ENCODE measurements at places on chromosomes 16 and 17. TPM values are rescaled to one million over a fixed set of nuclear protein-coding genes. Genes with fewer than 3 reads are reported as not detected.

DNA sequence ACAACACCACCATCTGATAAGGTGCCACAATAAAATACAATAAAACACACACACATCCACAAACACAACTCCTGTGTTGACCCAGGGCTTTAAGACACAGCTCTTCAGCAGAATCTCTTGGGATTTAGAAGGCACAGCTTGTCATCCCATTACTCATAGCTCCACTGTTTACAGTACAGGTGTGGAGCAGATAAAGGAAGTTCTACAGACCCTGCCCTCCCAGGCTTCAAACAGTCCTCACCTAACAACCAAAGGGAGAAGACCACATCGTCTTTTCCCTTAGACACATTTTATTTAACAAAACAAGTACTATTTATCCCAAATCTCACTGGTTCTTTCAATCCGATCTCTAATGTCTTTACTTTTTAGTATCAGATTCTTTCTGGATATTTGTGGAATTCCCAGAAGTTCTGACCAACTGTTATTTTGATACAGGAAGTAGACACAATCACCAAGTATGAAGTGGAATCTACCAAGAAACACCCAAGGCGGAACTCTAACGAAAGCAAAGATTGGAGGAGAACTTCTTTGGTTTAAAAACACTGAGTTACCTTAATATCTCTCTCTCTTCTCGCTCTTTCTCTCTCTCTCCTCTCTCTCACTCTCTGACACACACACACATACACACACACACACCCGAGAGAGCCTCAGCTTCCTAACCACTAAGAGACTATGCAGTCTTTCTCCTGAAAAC, 46.1 kb downstream of the CYTH1 start:
- no peak for DNase-seq

GRCh38 chr16:47375423-47375822, 85.4 kb downstream of the ITFG1 start:
- DNase-seq, result no peak

DNA sequence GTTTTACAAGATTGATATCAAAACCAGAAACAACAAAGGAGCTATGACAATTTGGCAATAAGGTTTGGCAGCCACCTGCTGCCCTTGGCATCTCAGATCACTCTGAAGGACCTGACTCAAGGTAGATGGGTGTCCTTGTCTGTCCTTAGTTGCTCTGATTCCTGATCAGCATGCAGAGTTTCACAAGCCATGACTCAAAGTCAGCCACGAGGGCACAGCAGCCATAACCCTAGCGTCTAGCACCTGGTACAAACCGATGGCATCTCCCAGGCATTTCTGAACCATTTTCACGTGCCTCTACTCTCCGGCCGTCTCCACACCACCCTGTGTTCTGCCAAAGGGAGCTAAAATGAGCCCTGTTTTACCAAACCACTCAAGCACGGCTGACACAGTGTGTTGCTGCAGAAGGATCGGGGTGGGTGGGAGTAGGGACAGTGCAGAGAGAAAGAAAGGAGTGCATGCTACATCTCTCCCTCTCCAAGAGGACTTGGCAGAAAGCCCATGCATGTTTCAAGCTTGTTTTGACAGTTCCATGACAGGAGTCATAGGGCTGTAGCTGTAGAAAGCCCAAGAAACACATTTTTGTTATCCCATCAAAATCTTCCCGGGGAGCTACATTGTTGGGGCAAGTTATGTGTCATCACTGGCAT, 297.3 kb downstream of the ABCC12 start:
- DNase-seq, result no peak

DNA sequence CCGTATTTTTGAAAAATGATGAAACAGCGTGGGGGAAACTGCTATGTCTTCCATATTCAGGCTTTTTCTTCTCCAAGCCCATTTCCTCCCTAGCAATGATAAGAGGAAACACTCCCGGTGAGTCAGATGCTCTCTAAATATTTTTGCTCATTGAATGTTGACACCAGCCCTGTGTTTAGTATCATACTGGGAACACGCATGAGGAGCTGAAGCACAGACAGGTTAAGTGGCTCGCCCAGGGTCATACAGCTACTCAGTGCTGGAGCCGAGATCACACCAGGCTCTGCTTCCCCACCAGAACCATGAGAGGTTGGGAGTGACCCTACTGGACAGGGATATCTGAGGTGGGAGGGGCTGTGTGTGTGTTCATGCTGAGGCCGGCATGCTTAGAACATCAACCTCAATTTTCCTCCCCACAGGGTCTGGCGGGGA, 37.8 kb upstream of the ADGRG1 start:
- DNase-seq, result no peak

DNA sequence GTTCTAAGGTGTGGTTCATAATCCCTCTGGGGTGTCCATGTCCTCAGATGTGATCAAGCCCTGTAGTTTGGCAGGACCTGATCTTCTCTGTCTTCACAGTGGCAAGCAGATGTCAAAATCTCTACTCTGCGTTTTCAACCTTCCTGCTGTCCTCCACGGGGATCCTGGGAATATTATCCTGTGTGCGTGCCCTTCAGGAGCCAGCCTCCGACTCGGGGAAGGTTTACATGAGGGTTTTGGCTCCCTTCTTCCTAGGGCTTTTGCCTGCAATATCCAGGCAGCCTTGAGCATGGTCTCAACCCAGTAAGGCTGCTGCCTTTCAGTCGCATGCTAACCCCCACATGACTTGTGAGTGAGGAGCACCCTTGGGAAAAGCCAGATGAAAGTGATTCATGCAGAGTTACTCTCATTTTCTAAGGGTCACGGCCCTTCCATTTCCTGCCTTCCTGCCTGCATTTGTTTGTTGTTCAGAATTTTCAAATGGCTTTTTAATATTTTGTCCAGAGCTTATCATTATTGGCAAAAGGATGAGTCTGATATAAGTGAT, 202.2 kb upstream of the CHMP6 start:
- no peak for DNase-seq

GRCh38 chr17:45639297-45639849, 144.7 kb upstream of the CRHR1 start:
- no peak for DNase-seq

- no peak for DNase-seq
Observed at GRCh38 chr16:11949527-11949926, 7.7 kb upstream of the NPIPB2 start.

DNA sequence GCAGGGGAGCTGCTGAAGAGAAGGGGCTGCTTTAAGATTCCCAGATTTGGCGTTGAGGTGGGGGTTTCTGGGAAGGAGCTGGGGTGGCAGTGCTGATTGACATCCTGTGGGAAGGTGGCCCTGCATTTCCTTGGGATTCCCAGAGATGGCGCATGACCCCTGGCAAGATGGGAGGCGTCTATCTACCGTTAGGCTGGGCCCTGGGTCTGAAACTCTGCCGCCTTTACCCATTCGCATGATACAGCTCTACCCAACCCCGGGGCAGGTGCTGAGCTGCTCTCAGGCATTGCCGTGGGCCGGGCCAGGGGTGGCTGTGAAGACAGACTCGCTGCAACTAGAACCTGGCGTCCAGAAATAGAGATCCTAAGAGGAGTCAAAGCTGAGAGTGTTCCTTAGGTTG, 9.9 kb upstream of the MVD start:
- DNase-seq, result no peak

DNA sequence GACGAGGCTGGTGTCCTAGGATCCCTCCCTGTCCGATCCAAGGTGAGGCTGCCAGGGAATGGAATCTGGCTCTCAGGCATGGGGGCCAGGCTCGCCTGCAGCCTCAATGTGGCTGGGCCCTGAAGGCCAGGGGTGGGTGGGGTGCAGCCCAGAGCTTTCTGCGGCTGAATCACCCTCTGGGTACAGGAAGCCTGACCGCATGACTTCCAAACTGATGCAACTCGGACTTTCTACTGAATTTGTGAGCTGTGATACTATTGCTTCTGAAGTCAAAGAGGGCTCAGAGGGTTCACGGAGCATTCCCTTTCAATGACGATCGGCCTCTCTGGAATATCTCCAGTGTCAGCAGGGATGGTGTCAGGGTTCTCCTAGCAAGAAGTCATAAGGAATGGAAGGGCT, 123.7 kb downstream of the METRNL start:
- DNase-seq, result peak; percentile 56

DNA sequence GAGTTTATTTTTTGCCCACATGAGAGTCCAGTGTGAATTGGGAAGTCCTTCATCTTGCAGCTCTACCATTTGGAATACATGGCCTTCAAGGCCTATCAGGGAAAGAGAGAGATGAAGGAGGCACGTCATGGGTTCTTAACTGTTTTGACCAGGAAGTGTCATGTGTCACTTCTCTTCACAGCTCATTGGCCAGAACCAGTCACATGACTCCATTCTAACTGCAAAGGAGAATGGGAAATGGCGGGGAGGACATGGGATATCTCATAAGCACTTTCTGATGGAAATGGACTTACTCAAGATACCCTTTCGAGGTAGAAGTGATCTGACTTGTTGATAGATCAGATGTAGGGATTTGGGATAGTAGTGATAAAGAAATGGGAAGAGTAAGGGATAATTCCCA, 57.9 kb upstream of the CES5A start:
- DNase-seq, result no peak

- no peak for DNase-seq
Observed at GRCh38 chr16:53566552-53567245, 63.7 kb upstream of the AKTIP start.

DNA sequence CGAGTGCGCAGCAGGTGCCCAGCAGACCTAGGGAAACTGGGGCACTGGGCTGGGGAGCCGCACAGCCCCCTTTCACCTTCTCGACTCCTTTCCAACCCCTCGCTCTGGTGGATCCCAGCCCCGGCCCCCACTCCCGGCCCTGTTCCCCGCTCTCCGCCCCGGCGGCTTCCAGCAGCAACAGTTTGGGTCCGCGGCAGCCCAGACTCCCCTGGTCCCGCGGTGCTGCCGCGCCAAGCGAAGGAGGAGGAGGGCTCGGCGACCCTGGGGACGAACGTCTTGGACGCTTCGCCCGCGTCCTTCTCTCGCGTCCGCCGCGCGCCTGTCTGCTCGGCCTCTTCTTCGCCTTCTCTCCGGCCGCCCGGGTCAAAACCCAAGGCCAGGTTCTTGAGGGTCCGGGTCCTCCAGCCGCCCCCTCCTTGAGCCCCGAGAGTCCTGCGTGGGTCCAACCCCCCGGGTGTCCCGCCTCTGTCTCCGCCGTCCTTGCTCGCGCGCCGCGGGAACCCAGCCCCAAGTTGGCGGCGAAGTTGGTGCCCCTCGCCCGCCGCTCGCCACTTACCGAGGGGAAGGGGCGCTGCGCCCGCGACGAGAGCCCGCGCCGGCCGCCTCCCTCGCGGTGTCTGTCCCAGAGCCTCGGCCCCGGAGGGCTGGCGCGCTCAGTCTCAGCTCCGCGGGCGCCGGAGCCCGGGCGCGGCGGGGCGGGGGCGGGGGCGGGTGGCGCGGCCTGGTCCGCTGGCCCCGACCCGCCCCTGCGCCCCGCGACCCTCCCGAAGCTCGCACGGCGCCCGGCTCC, 1.4 kb upstream of the GRIN2C start:
- DNase-seq, result no peak

- DNase-seq, result no peak
Observed at GRCh38 chr16:15502041-15502725, 67.8 kb downstream of the BMERB1 start.

- peak; percentile 92 for DNase-seq
Observed at GRCh38 chr17:44774271-44775135, 15.7 kb downstream of the ADAM11 start.

- DNase-seq, result no peak
Observed at GRCh38 chr16:25126820-25127232, 15.3 kb downstream of the LCMT1 start.

- DNase-seq, result no peak
Observed at GRCh38 chr17:68595496-68595895, 5.7 kb downstream of the FAM20A start.

DNA sequence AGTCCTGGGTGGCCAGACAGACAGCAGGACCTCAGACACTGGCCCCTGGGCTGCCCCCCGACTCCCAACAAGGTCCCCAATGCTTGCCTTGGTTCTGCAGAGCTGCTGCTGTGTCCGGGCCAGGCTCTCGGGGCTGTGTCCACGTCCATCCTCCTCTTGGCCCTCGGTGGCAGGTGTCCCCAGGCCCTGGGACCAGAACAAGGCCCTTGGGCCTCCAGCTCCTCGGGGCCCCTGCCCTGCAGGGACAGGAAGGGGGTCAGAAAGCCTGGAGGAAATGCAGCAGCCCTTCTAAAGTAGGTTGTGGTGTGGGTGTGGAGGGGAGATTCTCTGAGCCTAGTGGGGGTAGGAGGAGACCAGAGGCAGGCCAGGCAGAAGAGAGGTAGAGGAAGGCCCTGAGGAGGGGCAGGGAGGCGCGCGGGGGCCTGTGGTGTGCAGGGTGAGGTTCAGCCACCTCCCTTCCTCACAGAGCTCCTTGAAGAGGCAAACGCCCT, 2.5 kb upstream of the AXIN1 start:
- DNase-seq, result no peak

DNA sequence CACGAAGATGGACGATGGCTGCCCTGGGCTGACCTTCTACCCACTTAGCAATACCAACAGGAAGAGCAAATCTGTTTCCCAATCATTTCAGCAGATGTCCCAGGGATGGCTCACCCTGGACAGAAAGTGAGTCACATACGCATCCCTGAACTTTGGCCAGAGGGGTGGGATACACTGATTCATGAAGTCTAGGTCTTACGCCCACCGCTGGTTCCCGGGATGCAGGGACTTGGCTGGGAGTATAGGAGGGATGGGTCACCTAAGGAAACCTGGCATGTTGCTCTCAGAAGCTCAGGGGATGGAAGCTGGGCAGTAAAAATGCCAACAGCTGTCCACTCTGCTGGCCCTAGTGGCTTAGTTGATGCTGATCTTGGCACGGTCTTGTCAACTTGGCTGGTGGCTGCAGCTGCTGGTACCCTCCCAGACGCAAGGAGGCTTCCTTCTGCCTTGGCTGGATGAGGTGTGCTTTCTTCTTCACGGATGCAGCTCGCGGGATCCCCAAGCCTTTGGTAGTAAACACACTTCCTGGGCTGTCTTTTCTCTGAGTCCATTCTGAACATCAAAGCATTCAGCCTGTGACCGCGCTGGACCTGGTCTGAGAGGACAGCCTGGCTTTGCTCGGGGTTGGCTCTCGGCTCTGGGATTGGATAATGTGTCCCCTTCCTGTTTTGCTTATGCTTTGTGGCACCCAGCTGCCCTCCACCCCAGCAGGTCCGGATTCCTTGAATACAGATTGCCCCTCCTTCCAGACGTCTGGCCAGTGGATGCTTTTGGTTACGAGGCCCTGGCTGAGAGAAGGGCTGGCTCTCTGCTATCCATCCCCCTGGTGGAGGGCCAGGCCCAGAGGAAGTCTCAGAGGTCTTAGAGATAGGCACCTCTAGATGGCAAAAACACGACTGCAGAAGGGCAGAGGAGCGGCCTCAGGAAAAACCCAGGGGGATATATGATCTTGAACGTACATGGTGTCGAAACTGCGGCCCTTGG, 71.5 kb downstream of the RAP1GAP2 start:
- no peak for DNase-seq

- no peak for DNase-seq
Observed at GRCh38 chr17:70171159-70171558, 1.8 kb downstream of the KCNJ2 start.

- no peak for DNase-seq
Observed at GRCh38 chr16:51168755-51169154, 17.7 kb upstream of the SALL1 start.

- no peak for DNase-seq
Observed at GRCh38 chr17:41523787-41524186, 4.3 kb downstream of the KRT19 start.

GRCh38 chr17:2083613-2084035, 28.7 kb downstream of the HIC1 start:
- peak; percentile 79 for DNase-seq

SLC5A10 gene
- total RNA-seq, result not detected

RGS9 gene
- 6.1 TPM for total RNA-seq

KRTAP2-2 gene
- not detected for total RNA-seq

BRIP1 gene
- 2.0 TPM for total RNA-seq

CDK5RAP3 gene
- 207 TPM for total RNA-seq

CCDC154 gene
- 2.0 TPM for total RNA-seq

CCL16 gene
- total RNA-seq, result 1.6 TPM

KRT15 gene
- 147 TPM for total RNA-seq

SPN gene
- total RNA-seq, result 4.2 TPM

SCNN1G gene
- 18.9 TPM for total RNA-seq

Data from ureter (tissue), 1 donor.